ENCODE measurements at places on chromosomes 4 and X. TPM values are rescaled to one million over a fixed set of nuclear protein-coding genes. Genes with fewer than 3 reads are reported as not detected.

DNA sequence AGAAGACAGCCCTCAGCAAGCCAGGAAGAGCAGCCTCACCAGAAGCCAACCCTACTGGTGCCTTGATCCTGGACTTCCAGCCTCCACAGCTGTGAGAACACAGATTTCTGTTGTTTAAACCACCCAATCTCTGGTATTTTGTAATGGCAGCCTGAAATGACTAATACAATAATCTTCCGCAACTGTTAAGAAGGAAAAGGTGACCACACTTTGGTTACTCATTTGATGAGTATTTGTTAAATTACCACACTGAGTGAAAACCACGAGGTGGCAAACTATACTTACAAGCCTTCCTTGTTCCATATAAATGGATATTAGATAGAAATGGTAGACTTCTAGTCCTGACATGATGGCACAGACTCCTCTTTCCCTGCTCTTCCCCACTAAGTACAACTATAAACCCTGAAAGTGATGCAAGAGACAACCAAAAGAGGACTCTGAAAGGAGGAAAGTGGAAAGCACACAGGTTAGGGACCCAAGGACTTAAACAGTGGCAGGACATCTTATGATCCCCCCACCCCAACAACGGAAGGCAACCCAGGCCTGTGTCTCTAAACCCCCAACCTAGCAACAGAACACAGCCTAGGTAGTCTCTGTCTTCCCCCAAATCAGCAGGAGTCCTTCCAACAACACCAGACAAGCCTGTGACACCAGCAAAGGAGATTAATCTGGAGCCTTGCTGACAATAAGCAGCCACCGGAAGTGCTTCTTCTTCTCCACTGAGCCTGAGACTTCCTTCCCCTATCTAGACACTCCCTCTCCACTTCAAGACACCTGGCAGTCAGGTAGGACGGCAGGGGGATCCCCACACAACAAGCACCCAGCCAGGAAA lies 12.3 kb downstream of the ZNF182 start:
- DNase-seq, result no peak

GRCh38 chr4:4668355-4669210 lies 126.7 kb upstream of the STX18 start:
- no peak for DNase-seq

DNA sequence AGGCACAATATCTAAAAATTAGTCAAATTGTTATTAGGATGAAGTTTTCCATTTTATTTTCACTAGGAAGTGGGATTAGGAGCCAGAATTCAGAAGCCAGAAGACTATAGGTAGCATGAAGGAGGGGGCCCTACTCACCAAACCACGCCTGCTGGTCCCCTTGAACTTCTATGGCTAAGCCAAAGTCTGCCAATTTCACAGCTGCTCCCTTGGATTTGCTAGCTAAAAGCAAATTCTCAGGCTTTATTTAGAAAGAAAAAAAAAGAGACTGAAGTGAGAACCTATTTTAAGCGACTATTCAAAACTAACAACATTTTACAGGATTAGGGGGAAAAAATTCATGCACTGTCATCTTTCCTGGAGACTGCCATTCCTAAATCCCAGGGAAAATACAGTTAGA lies 224.3 kb downstream of the CAMK2D start:
- no peak for DNase-seq

- DNase-seq, result no peak
Observed at GRCh38 chr4:129131343-129131742, 35.4 kb downstream of the C4orf33 start.

GRCh38 chrX:47293106-47293505 lies 60.3 kb downstream of the USP11 start:
- DNase-seq, result no peak

DNA sequence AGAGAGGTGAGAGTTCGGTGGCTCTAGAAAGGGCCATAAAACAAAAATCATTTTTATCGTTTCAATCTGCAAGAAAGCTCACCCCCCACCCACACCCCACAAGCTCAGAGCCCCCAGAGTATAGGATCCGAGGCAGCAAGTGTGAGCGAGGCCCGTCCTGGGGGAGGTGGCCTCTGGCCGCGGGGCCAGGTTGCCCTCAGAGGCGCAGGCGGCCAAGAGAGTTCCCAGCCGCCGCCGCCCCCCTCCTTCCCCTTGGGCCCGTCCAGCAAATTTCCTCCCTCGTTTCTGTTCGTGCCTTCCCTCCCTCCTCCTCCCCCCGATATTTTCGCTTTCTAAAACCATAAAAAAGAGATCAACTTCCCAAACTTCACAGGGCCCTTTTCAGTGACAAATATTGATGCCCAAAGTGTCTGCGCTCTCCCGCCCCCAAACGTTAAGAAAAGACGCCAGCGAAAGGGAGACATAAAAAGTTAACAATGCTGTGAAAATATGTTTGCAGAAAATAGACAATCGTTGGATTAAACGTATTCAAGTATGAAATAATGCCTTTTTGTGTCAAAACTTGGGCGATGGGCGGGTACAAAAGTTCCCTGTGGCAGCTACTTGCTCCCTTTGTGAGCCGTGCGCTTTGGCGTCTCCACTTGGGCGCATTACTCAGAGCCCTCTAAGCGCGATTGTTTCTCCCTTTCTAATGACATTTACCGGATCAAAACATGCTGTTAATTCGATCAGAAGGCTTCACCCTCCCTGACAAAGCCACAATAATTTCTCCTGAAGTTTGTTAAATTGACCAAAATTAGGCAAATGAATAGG lies 1.1 kb upstream of the HELT start:
- DNase-seq, result peak; percentile 25

GRCh38 chr4:158496030-158496741 lies 25.5 kb upstream of the RXFP1 start:
- peak; percentile 1 for DNase-seq

The GASK1B gene
- polyA plus RNA-seq, result 2.7 TPM

The IL1RAPL2 gene
- polyA plus RNA-seq, result not detected

The PABPC1L2A gene
- not detected for polyA plus RNA-seq

The FGG gene
- polyA plus RNA-seq, result 3.2 TPM

All from A549 (cell line).